ENCODE measurements at places on chromosomes 5 and 9.
A peak's percentile ranks its signal among the peaks of the same experiment; 100 is the strongest.

DNA sequence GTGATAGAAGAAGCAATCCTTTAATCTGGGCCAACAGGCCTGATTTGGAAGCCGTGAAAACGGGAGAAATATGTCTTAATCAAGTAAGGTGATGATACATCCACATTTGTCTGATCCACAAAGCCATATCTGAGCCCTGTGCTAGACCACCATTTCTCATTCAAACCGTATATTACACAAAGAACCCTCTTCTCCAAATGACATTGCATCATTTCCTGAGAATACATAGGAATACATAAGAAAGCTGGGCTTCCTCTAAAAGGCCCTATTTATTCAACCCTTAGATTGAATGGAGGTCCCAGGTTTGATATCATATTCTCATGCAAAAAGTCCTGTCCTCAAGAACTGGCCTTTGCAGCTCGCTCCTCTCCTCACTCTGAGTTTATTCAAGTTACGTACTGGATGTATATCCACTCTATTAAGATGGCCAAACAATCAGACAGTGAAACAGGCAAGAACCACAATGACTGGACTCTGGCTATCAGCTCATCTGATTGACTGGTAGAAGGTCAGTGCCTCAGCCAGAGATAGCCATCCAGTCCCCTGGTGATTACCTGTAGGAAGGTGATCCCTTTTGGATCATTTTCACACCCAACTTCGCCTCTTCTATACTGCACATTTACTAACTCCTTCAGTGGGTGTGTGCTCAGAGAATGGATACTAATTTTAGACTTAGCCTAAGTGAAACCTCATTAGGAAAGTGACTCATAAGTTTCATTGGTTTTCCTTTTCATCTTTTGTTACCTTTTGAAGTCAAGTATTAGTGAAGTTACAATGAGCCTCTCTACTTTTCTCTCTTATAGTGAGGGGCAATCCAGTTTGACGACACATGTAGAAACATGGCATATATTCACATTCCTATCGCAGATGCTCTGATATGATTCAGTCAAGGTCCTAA is 167.6 kb upstream of the WWC1 start:
- H3K4me3 ChIP-seq = no peak overlapping the region
- no peak for DNase-seq
- no peaks in the 10 kb centered on the region for H3K27me3 ChIP-seq

DNA sequence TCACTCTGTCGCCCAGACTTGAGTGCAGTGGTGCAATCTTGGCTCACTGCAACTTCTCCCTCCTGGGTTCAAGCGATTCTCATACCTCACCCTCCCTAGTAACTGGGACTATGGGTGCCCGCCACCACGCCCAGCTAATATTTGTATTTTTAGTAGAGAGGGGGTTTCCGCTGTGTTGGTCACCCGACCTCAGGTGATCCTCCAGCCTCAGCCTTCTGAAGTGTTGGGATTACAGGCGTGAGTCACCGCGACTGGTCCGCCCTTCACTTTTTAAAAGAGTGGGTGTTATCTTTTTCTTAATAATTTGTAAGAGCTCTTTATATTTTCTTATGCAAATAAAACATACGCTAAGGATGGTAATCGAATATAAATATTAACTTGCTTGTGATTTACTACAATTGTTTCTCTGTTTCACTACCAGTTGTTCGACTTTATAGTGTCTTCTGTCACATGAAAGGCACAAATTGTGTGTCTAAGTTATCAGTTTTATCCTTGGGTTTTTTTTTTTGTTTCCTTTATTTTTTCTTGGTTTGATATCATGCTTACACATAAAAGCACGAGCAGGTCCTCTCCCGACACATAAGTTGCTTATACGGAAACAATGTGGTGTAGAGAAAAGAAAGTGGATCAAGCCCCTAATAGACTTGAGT is 1.9 kb upstream of the GPBP1 start:
- peaks cover 21% of the 10 kb centered on the region for H3K4me1 ChIP-seq
- peak overlapping the region; percentile 98 for H3K27ac ChIP-seq
- H3K4me3 ChIP-seq = peak overlapping the region; percentile 92
- H3K27me3 ChIP-seq = no peaks in the 10 kb centered on the region

GRCh38 chr5:159779481-159779880 is 136.8 kb upstream of the ADRA1B start:
- no peak overlapping the region for H3K4me3 ChIP-seq
- peaks cover 62% of the 10 kb centered on the region for H3K4me1 ChIP-seq
- DNase-seq = no peak
- H3K27me3 ChIP-seq = peaks cover 36% of the 10 kb centered on the region
- H3K27ac ChIP-seq = peak overlapping the region; percentile 53

GRCh38 chr5:38888041-38888440 is 42.2 kb downstream of the OSMR start:
- H3K4me1 ChIP-seq = no peaks in the 10 kb centered on the region
- peaks cover 19% of the 10 kb centered on the region for H3K27me3 ChIP-seq
- no peak overlapping the region for H3K4me3 ChIP-seq
- no peak for DNase-seq

DNA sequence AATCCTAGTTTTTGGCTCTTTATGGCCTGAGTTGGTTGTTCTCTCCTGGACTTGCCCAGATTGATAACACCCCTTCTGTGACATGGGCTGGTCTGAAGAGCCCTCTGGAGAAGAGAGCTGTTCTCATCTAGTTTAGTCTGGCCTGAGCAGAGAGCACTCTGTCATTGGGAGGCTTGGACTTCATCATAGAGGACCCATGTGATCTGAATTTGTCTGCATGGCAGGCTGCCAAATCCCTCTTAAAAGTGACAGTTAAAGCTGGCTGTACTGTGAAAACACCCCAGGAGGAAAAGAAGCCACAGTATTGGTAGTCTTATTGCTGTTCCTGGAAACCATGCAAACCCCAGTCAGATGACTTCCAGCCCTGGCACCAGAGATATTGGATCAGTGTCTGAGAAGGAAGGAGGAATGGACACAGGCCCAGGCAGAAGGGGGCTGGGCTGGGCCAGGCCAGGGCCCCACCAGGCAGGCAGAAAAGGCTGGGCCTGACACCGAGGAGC is 3.7 kb upstream of the WDR31 start:
- no peak for DNase-seq
- no peak overlapping the region for H3K4me3 ChIP-seq
- H3K4me1 ChIP-seq = peaks cover 61% of the 10 kb centered on the region
- H3K36me3 ChIP-seq = no peaks in the 10 kb centered on the region
- H3K27ac ChIP-seq = no peak overlapping the region

GRCh38 chr5:65978251-65978650 is 51.9 kb downstream of the ERBIN start:
- peaks cover 36% of the 10 kb centered on the region for H3K4me1 ChIP-seq
- no peak for DNase-seq
- H3K27me3 ChIP-seq = no peaks in the 10 kb centered on the region
- peaks cover 25% of the 10 kb centered on the region for H3K36me3 ChIP-seq
- no peak overlapping the region for H3K27ac ChIP-seq

GRCh38 chr9:127580366-127580765 is 31.7 kb upstream of the STXBP1 start:
- no peaks in the 10 kb centered on the region for H3K36me3 ChIP-seq
- H3K4me3 ChIP-seq = no peak overlapping the region
- no peak overlapping the region for H3K27ac ChIP-seq
- peaks cover 36% of the 10 kb centered on the region for H3K4me1 ChIP-seq

DNA sequence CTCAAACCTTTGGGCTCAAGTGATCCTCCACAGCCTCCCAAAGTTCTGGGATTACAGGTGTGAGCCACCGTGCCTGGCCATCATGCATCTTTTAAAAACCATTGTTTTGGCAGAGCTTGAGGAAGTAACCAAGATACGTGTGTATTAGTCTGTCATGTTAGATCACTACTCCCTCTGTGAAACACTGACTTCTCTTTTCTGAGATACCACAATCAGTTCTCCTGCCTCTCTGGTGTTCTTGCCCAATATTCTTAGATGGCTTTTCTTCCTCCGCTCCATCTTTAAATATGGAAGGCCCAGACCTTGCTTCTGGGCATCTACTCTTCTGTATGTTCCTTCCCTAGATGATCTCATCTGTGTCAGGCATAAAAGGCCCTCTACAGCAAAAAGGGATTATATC is 14.2 kb upstream of the CCNB1 start:
- H3K4me3 ChIP-seq = no peak overlapping the region
- DNase-seq = no peak
- H3K36me3 ChIP-seq = no peaks in the 10 kb centered on the region
- no peak overlapping the region for H3K27ac ChIP-seq
- H3K4me1 ChIP-seq = no peaks in the 10 kb centered on the region
- H3K27me3 ChIP-seq = no peaks in the 10 kb centered on the region

DNA sequence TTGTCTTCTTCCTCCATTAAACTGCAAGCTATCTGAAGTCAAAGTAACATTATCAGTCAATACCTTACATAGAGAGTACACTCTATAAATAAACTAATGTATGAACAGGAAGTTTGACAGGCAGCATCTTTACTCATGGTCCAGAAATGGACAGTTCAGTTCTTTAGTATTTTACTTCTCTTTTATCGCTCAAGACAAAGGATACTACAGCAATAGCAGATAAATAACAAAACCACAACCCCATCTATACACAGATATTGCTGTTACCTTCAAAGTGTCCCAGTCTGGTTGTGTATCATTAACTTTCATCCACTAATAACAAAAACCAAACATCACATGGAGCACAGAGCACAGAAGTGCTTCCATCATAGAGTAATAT is 46.4 kb downstream of the SEMA5A start:
- H3K27ac ChIP-seq = no peak overlapping the region
- no peak overlapping the region for H3K4me3 ChIP-seq
- no peaks in the 10 kb centered on the region for H3K36me3 ChIP-seq

- peaks cover 38% of the 10 kb centered on the region for H3K4me1 ChIP-seq
- peak overlapping the region; percentile 84 for H3K4me3 ChIP-seq
Observed at GRCh38 chr5:134649163-134649835, 714 bp downstream of the SEC24A start.

DNA sequence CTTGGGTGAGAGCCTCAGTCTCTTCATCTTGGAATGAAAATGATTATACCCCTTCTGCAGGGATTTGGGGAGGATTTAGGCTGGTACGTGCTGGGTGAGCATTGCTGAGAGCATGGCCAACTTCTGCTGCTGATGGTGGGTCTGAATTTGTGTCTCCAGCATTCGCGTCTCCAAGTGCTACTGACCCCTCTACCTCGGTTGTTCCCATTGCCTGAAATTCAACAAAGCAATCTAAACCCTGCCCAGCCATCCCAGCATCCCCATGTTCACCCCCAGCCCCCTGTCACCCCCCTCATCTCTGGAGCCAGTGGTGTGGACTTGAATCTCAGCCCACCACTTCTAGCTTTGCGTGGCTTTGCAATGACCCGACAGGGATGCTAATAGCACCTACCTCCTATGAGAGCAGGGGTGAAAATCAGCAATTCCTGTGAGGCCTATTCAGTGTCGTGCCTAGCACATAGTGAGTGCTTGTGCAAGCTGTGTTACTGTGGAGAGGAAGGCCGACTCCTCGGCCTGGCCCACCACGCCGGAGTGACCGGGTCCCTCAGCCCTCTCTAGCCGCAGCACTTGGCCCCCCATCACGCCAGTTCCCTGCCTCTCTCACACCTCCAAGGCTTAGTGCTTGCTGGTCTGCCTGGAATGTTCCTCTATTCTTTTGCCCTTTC is 43.4 kb upstream of the SH3PXD2B start:
- no peak overlapping the region for H3K27ac ChIP-seq
- no peak overlapping the region for H3K4me3 ChIP-seq
- no peaks in the 10 kb centered on the region for H3K4me1 ChIP-seq

GRCh38 chr5:149200355-149200754 is 59.1 kb downstream of the ABLIM3 start:
- no peak overlapping the region for H3K27ac ChIP-seq
- no peak for DNase-seq
- H3K4me1 ChIP-seq = no peaks in the 10 kb centered on the region
- H3K27me3 ChIP-seq = no peaks in the 10 kb centered on the region
- no peaks in the 10 kb centered on the region for H3K36me3 ChIP-seq

DNA sequence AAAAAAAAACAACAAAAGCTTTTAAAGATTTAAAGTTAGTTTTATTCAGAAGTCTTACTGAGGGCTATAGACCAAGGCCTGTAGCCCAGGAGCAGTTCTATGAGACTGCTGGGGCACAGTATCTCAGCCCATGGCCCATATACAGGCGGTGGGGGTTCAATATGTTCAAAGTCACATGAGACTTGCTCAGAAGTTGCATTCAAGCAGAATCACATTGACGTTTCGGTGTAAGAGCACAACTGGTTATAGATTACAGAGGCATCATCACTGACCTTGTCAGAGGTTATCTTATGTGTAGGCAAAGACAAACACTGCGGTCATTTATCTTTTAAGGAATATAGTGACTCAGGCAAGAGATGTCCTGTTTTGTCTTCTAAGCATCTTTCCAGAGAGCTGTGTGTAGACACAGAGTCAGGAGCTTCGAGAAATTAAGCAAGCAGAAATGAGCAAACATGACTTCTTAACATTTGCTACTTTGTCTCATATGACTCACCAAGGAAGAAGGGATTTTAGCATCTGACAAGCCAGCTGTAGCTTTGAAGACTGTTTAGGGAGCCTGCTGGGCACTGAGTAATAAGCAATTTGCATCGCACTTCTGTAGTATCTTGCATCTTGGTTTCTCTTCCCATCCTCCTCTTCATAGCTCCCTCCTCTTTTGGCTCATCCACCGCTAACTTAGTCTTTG is 12.9 kb upstream of the F2RL1 start:
- no peak overlapping the region for H3K27ac ChIP-seq
- H3K4me1 ChIP-seq = no peaks in the 10 kb centered on the region
- H3K27me3 ChIP-seq = no peaks in the 10 kb centered on the region
- H3K4me3 ChIP-seq = no peak overlapping the region

DNA sequence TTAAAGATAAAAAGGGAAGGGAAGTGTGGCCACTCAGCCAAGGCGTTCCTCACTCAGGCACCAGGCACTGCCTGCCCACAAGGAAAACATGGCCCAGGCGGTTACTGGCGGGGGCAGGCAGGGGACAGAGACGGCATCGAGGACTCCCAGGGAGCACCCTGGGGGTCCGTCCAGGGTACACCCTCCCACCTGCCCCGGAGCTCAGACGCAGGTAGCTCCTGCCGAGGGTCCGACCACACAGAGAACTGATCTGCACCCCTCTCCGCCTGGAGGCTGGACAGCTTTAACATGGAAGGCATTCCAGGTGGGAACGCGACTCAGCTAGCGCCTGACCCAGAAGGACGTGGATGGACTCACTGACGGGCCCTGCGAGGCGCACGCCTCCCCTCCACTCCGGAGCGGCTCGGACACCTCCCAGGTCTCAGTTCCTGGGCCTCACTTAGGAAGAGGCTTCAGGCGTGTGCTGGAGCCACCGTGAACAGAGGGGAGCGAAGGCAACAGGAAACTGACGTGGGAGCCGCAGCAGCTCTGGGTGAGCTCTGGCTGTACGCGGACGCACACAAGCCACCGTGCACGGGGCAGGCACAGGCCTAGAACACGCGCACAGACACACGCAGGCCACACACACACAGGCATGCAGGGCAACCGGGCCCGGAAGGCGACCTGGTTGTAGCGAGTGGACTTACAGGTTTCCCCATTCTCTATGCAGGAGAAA is 47.5 kb downstream of the NKD2 start:
- no peak for DNase-seq
- no peaks in the 10 kb centered on the region for H3K4me1 ChIP-seq
- no peaks in the 10 kb centered on the region for H3K27me3 ChIP-seq
- H3K4me3 ChIP-seq = no peak overlapping the region

- peaks cover 5% of the 10 kb centered on the region for H3K27me3 ChIP-seq
- DNase-seq = no peak
- H3K36me3 ChIP-seq = no peaks in the 10 kb centered on the region
- no peak overlapping the region for H3K27ac ChIP-seq
- H3K4me3 ChIP-seq = no peak overlapping the region
Observed at GRCh38 chr9:69785757-69786156, 25.9 kb upstream of the PTAR1 start.
